Activated T-helper 1 cell treated with anti-CD3 and anti-CD28 coated beads, Interleukin-2, amount 50 U/mL, for 16 hours (primary cell): ENCODE measurements at places on chromosomes 3 and 15.

GRCh38 chr15:57134851-57135250 lies 216.4 kb downstream of the TCF12 start:
- no peak for DNase-seq

DNA sequence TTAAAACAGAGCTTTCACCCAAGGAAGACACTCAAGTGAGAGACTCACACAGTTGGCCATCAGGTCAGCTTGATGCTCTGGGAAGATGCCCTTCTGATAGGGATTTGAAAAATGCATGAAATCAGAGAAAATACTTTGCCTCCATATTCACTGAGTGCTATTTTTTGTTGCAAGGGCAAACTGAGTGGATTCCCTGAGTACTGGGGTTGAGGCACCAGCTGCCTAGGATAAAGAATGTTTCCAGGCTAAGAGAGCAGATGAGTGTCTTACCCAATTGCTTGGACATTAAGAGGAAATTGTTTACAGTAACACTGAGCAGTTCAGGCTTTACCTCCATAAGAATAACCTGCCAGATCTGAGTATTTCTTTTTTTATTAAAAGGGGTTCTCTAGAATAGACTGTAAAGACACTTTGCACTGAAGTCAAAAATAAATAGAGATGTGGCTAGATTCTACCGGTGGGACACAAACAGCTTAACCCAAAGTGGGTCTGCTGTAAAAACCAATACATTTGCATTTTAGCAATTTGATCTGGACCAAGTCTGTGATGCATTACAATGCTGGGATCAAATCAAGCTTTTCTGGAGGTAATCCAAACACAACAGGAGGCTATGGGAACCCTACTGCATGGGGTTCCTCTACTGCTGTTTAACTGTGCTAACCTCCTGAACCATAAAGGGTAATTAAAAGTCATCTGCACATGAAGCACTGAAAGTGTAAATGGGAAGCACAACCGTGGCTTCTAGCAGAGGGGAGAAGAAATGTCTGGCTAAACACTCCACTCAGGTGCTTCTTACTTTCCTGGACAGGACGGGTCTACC lies 238.8 kb upstream of the WNT5A start:
- no peak for DNase-seq

- DNase-seq, result no peak
These were observed 1.3 kb downstream of the XIRP1 start for GRCh38 chr3:39191111-39191510.

GRCh38 chr3:179825527-179826246 lies 172.8 kb downstream of the USP13 start:
- DNase-seq, result no peak

- no peak for DNase-seq
These were observed 39.5 kb downstream of the SRPRB start for GRCh38 chr3:133845127-133845526.

DNA sequence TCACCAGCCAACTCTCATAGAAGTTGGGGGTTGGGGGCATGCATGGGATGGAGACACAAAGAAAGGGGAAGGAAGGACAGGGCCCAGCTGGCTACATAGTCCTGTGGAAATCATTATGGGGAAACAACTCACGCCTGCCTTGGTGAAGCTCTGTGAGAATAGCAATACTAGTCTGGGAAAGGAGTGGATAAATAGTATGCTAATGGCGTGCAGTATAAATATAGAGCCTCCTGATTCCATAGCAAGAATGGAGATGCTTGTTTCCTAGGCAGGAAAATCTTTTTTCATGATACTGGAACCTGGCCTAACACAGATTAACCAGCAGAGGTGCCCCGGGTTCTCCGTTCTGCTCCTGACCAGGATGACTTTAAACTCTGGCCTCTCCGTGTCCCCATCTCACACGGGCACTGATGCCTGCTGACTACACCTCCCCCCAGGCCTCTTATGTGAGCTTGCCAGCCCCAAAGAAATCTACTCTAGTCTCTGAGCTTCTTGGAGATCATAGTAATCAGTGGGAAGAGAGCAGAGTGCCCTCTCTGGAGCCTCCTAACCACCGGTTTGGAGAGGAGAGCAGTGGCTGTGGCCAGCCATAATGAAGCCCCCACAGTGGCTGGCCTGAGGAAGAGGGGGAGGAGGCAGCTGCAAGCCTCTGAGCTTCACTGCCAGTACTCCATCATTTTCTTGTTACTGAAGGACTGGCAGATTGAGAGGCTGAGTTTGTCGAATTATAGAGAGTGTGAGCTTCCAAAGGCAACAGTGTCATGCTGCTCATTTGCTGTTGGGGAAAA lies 355.0 kb upstream of the SEMA6D start:
- no peak for DNase-seq

DNA sequence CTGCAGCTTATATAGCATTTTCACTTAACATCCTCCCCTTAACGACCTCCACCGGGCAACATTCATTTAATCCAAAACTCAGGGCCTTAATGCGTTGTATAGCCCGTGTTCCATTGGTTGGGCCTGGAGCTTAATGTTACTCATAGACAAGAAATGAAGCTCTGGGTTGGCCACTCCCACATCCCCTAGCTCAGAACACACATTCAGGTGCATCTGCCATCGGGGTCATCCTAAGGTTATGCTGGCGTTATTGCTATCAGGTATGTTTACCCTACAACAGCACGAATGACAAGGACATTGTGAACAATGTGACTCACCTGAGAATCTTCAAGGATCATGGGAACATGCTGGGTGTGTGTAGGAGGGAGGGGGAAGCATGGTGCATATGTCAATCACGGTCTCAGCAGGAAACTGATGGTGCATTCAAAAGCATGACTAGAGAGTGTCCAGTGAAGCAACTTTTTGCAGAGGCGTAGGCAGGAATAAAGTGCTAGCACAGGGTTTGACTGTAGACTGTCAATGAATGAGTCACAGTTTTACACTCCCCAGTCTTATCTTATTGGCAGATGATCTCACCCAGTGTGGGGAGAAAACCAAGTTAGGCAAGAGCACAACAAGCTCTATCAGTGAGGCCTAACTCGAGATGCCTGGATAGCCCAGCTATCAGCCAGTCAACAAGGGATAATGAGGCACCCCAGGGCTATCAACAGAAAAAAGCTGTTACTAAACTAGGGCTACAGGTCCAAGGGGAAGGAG lies 402.1 kb upstream of the MCTP2 start:
- no peak for DNase-seq

DNA sequence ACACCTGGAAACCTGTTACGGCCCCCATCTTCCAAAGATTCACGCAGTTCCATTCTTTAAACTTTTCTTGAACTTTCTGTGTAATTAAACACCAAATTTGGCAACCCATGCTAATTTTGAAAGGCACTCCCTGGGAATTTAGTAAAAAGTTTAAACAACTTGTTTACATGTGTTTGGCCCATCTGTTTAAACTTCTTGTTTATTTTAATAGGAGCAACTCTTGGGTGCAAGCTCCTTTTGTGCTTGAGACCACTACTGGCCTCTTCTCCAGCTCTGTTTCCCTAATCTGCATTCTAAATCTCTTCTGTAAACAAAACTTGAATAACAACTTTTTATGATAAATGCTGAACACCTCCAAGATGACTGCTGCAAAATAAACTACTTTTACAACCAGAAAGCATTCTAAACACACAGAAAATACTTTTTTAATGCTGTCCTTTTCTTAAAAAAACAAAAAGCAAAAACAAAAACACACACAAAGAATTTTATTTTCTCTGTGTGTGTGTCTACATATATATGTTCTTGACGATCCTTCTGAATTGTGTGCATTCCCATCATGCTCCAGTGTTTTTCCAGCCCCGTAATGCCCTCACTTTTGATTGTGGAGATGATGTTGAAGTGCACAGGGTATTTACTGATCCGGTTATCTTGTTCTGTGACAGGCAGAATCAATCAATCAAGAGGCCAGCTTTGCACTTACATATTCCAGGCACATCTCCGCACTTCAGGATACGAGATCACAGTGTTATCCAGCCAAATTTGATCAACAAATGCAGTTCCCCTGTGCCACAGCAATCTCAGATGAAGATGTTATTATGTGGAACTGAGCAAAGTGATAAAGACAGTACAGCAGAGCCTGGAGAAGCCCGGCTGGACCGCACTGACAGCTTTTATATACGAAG lies 416.9 kb downstream of the FOXP1 start:
- no peak for DNase-seq

DNA sequence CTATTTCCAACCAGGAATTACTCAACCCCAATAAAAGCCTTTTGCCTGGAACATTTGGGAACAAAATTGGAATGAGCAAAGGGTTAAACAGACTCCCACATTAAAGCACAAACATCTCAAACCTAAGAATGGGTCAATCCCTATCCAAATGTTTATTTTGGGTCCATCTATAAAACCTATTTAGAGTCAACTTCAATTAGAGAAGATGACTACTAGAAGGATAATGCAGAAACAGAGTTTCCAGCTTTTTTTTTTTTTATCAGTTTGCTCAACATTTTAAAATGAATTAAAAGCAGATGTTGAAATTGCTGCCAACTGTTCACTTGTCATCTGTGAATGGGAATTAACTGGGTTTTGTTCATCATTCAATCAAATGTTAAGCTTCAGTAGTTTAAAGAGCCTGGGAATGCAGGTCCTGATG lies 4.1 kb upstream of the TBC1D23 start:
- no peak for DNase-seq

GRCh38 chr15:26421065-26421464 lies 351.8 kb downstream of the GABRB3 start:
- DNase-seq, result no peak

DNA sequence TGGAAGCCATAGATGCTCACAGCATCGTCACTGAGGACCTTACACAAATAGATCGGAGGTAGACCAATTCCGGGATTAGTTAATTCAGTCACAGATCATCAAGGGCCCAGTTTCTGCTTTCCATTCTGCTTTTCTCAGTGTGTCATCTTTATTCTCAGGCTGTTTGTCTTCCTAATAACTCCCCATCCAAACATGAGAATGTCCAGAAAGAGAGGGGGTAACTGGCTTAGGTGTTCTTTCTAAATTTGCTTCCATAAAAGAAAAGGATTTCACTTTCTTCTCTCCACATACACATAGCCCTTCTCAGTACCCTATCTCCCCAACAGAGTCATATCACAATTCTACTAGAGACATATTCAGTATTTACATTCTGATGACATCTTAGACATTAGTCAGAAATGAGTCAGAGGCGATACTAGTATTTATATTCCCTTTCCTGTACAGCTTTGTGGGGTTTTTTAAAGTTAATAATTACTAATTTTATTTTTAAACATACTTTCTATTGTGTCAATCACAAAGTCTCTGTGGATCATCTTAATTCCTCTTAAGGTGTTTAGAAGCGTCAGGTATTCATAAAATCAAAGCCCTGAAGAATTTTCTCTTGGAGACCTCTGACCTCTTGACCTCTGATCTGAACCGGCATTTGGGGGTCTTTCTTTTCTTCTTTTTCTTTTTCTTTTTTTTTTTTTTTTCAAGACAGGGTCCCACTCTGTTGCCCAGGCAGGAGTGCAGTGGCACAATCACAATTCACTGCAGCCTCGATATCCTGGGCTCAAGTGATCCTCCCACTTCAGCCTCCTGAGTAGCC lies 24.3 kb upstream of the IL12A start:
- no peak for DNase-seq

- no peak for DNase-seq
These were observed 5.2 kb upstream of the MANF start for GRCh38 chr3:51379746-51380455.

- no peak for DNase-seq
These were observed 211.7 kb upstream of the WNT5A start for GRCh38 chr3:55698831-55699230.

DNA sequence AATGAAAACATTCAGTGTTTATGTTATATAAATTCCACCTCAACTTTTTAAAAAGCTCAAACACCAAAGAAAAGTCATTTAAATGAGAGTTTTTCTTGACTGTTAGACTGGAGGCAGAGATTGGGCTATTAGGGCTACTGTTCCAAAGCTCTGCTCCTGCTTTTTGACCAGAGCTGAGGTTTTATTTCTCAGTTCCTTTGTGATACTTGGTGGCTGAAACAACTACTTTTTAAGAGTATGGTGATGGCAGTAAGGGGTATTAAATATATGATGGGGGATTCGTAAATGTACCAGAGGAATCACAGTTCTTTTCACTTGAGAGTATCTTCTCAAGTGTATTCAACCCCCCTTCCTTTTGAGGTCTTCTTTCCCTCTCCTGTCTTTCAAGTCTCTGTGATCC lies 186.1 kb upstream of the CGNL1 start:
- no peak for DNase-seq

- DNase-seq, result no peak
These were observed 310.4 kb downstream of the ERC2 start for GRCh38 chr3:56157693-56158362.

DNA sequence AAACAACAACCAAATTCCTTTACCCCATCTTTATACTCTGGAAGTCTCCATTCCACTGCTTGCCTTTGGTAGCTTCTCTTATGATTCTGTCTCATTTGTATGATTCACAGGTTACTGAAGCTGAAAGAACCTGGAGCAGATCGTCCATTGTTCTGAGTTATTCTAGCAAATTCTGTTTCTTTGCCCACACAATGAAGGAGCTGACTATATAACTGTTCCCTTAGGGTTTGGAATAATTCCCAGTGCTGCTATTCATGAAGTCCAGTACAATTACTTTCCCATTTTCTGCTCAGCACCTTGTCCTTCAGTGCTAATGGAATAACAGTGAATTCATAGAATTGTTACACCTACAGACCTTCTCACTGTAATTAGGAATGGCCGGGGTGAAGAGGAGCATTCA lies 167.8 kb downstream of the CHST2 start:
- no peak for DNase-seq

GRCh38 chr15:48565560-48566482 lies 79.7 kb downstream of the FBN1 start:
- DNase-seq, result no peak

DNA sequence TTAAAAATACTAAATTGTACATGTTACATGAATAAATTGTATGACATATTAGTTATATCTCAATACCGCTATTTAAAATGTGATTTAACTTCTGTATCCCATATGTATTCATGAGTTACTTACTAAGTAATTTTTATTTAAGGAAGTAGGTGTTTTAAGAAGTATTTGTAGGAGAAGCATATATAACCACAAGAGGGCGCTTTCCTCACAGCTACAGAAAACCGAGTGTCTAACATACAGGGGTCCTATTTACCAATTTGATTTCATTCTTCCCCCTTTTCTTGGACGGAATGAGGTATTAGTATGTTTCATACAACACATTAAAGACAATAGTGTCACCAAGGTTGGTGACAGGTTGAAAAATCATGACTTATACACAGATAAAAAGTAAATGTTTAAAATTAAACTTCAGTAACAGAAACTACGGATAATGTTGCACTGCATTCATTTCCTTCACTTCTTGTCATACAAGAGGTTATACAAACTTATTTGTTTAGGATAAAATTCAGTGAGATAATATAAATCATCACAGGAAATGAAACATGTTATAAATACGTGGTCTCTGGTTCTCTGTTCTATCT lies 253.6 kb downstream of the MAGI1 start:
- DNase-seq, result no peak

DNA sequence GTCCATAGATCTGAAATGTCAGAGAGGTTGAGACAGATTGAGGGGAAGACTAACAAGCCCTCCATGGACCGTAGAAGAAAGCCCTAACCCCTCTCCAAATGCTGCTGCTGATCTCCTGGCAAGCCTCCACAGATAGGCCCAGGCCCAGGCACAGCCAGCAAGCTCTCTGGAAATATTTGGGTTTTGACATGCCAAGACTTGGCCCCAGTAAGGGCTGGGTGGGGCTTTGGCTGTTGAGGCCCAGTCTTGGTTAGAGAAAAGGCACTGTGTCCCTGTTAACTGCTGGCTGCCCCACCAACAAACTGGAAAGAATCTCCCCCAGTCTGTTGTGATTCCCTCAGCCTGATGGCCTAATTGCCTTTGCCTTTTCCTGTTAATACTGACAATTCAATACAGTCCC lies 208.8 kb upstream of the CTDSPL start:
- no peak for DNase-seq
